Aorta (tissue), 5 donors: ENCODE measurements at places on chromosomes 5 and 9. TPM values are rescaled to one million over a fixed set of nuclear protein-coding genes. Genes with fewer than 3 reads are reported as not detected.

SLC46A2 gene
- total RNA-seq, result not detected

FCHO2 gene
- total RNA-seq, result 47.7 TPM

FUT7 gene
- 0.27 TPM for total RNA-seq

GRCh38 chr5:125465703-125466102 lies 719.3 kb upstream of the ZNF608 start:
- H3K27me3 ChIP-seq, result no peaks in the 10 kb centered on the region
- DNase-seq, result no peak
- no peaks in the 10 kb centered on the region for H3K4me1 ChIP-seq
- H3K4me3 ChIP-seq, result no peak overlapping the region
- no peaks in the 10 kb centered on the region for H3K36me3 ChIP-seq

DNA sequence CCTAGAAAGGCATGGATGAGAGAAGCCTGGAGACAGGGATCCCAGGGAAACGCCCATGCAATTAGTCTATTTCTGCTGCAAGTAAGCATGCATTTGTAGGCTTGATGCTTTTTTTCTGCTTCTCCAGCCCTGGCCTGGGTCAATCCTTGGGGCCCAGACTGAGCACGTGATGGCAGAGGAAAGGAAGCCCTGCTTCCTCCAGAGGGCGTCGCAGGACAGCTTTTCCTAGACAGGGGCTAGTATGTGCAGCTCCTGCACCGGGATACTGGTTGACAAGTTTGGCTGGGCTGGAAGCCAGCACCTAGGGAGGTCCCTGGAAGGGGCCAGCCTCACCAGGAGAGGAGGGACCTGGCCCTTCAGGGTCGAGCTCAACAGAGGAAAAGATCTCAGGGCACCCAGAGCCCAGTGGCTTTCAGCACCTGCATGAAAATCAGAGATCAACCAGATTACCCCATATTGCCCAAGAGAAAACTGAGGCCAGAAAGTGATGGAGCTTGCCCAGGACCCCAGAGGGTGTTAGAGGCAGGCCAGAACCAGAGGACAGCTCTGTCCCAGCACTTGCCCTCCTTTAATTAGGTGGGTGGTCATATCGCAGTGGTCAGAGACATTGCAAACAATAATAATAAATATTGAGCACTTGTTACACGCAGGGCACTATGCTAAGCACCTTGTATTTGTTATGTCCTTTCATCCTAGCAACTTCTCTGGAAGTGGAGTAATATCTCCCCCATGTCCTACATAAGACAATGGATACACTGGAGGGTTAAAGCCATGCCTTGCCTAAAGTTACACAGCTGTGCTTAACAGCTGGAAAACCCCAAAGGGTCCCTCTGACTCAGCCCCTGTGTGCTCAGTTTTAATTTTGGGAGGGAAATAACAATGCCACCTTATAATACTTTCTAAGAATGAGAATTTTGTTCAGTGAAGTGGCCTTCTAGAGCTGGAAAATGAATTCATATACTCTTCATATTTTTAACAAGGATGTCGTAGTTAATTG lies 67.1 kb downstream of the KLF4 start:
- no peaks in the 10 kb centered on the region for H3K27me3 ChIP-seq
- H3K4me1 ChIP-seq, result no peaks in the 10 kb centered on the region
- no peak overlapping the region for H3K27ac ChIP-seq
- DNase-seq, result peak; percentile 81
- no peaks in the 10 kb centered on the region for H3K36me3 ChIP-seq

GRCh38 chr5:174413567-174414314 lies 310.6 kb upstream of the MSX2 start:
- DNase-seq, result no peak
- H3K36me3 ChIP-seq, result no peaks in the 10 kb centered on the region
- peaks cover 2% of the 10 kb centered on the region for H3K4me1 ChIP-seq
- no peak overlapping the region for H3K4me3 ChIP-seq
- H3K27me3 ChIP-seq, result no peaks in the 10 kb centered on the region
- H3K27ac ChIP-seq, result no peak overlapping the region

- H3K4me3 ChIP-seq, result no peak overlapping the region
- H3K36me3 ChIP-seq, result no peaks in the 10 kb centered on the region
- no peaks in the 10 kb centered on the region for H3K4me1 ChIP-seq
- H3K27me3 ChIP-seq, result no peaks in the 10 kb centered on the region
These were observed 27.6 kb downstream of the COL15A1 start for GRCh38 chr9:98971168-98971914.

- no peak overlapping the region for H3K27ac ChIP-seq
- H3K4me1 ChIP-seq, result peaks cover 2% of the 10 kb centered on the region
- H3K4me3 ChIP-seq, result no peak overlapping the region
- H3K27me3 ChIP-seq, result no peaks in the 10 kb centered on the region
These were observed 241.4 kb upstream of the ZNF462 start for GRCh38 chr9:106621313-106622163.
